ENCODE measurements at places on chromosomes 2 and 18.

DNA sequence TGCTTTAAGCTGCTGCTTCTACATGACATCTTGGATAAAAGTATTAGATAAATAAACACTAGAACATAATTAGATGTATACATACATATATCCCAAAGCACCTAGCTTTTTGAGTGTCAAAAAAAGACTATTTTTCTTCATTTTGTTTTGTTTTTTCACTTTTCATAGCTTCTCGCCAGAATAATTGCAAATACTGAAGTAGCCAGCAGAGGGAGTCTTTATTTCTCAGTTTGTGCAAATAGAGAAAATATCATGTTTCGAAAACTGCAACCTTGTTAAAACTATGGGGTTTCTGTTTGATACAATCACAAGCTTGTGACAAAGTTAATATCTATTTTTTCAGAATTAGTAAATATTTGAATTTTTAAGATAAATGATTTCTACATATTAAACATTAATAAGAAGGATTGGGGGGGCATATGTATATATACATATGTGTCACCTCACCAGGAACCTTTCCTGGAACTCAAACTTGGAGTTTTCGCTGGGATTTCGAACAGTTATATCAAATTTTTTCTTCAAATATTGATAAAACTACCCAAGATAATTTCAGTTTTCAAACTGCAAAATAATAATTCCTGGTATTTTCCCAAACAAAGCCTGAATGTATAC lies 61.0 kb downstream of the GRB14 start:
- DNase-seq: peak; percentile 31

- no peak for DNase-seq
Measured at GRCh38 chr2:168781191-168781817, 21.1 kb upstream of the NOSTRIN start.

DNA sequence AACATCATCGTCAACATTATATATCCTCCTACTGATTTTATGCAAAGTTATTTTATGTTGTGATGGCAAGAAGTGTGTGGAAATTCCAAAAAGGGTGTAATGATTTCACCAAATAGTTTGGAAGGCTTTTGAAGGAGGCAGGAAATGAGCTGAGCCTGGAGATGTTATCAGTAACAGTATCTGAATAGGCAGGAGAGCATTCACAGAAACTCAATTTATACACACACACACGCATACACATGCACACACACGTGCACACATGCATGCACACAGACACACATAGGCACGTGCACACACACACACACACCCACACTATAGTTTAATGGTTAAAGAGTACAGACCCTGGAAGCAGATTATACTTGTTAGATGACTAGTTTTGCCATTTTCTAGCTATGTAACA lies 47.3 kb downstream of the ARHGEF4 start:
- DNase-seq: no peak

DNA sequence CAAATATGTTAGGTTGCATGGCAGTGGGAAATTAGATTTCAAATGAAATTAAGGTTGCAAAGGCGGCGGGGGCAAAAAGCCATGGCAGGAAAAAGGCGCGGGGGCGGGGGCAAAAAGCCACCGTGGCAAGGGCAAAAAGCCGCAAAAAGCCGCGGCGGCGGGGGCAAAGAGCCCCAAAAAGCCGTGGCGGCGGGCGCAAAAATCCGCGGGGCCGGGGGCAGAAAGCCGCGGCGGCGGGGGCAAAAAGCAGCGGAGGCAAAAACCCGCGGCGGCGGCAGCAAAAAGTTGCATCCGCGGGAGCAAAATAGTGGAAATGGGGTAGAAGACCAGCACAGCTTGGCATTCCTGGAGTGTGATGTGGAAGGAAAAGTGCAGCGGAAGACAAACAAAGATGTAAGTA lies 417.1 kb downstream of the ANKRD30B start:
- no peak for DNase-seq

- DNase-seq: no peak
Measured at GRCh38 chr2:75099521-75099922, 99.8 kb downstream of the TACR1 start.

DNA sequence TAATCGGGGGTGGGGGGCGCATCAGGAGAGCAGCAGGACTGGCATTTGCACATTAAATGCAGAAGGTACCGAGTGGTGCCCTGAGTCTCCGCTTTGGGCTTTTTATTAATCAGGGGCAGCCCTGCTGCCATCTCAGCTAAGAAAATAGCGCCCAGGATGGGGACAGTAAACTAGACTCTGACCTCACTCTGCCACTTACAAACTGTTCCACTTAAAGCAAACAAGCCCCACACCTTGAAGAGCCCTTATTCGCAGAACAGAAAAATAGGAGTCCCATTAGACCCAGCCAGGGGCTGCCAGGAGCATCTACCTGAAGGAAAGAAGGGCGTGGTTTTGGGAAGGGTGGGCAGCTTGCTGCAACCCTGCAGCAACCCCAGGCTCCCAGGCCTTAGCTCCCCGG lies 165.3 kb downstream of the TNS1 start:
- DNase-seq: no peak

DNA sequence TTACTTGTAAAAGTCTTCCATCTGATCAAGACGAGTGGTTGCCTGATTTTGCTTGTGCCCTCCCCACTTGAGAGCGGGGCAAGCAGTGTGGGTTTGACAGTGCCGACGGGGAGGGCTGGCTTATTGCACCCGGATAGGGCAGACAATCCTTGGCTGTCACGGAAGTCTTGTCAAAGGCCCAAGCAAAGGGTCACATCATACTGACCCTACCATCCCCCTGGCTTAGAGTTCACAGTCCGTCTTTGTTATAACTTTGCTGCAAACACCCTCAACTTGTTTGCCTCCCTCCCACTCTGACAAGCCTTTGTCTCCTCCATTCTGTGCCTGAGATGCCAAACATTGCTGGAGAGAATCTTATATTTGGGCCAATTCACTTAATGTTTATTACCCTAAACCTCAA lies 165.9 kb upstream of the MSH6 start:
- DNase-seq: no peak

DNA sequence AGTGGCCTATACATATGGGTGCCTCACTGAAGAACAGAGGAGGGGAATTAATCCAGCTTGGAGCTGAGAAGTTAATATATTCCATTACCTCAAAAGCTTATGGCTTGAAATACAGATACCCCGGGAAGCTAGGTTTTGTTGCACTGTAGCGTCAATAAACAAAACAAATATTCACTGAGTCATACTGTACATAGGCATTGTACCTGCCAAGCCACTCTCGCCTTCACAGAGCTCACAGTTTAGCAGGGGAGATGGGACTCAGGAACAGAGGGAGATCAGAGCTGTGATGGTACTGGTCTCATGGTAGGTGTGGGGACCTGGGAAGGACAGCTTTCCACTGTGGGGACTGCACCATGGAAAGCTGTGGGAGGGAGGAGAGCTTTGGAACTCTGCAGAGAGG lies 111.2 kb upstream of the ST6GAL2 start:
- DNase-seq: no peak

DNA sequence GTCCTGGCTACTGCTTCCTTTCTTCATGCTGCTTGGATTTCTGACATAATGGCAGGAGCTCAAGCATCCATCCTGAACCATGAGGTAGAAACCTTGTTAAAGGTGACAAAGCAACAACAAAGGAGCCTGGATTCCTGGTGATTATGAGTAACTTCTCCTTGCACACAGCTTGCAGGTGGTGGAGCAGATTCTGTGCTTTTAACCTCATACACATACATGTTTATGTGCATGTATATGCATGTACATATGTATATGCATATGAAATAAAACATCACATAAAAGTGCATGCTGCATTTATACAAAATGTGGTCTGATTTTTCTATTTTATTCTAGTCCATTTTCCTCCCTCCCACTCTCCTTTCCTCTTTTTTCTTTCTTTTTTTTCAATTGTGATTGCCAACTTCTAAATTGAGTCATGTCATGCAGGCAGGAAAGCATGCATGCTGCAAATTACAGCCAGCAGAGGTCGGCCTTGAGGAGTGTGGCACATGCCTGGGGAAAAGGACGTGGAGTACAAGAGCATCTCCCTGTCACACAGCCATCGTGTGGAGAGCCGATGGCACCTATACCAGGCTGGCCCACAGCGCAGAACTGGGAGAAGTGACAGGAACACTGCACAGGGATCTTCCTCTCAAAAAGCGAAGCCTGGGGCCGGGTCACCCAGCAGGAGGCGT lies 17.9 kb downstream of the LCT start:
- DNase-seq: no peak

- DNase-seq: peak; percentile 78
Measured at GRCh38 chr2:150528861-150529801, 41.7 kb upstream of the RND3 start.

DNA sequence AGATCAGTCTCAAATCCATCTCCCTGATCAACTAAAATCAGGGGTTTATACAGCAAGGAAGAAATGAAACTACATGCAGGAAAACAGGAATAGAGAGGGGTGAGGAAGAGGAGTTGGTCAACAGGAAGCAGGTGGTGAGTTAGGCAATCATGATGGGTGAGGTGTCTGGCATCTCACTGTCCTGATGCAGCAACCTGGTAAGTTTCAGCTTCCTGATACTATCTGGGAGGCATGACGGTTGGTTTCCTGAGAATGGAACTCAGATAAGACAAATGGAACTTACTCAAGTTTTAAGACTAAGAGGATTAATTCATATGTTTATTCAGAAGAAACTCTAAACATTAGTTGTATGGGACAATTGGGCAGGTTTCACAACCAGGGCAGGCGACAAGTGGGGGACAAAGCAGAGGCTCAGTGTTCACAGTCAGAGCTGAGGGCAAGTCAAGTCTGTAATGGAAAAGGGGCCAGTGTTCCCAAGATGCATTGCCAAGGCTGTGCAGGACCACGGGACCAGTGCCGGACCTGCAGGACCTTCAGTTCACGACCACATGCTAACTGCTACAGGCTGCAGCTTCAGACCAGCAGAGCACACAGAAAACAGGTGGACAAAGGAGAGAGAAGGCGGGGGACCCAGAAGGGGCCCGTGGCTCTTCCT lies 17.7 kb upstream of the GALM start:
- no peak for DNase-seq

DNA sequence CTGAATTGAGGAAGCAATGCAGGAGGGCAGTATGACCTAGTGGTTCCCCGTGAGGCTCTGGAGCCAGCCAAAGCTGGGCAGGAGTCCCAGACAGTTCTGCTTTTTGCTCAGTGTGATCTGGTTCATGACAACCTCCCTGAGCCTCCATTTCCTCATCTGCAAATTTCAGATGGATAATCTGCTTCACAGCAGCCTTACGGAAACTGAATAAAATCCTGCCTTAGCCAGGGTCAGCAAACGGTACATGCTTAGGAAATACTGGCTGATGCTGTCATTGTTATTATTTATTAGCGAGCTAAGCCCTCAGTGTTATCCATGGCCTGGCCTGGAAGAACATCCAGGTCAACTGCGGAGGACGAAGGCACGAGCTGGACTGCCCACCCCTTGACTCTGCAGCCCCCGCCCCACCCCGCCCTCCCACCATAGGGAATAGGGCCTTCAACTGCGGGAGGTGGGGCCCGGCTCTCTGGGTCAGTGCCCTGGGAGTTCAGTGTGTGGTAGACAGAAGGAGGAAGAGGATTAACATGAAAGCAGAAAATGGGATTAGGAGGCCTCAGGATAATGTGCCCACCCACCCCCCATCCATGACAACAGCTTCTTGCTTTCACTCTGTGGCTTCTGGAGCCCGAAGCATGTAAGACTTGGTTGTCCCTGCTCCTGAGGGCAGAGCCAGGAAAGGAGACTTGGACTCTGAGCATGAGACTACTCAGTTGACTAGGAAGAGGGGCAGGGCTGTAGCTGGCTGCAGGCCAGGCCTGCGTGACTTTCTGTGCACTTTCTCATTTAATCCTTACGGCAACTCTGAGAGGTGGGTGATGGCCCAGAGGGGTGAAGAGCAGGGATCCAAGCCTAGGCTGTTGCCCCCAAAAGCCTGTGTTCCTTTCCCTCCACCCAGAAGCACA lies 13.1 kb downstream of the PKDCC start:
- no peak for DNase-seq

- no peak for DNase-seq
Measured at GRCh38 chr18:53764086-53764485, 460.4 kb downstream of the MBD2 start.

DNA sequence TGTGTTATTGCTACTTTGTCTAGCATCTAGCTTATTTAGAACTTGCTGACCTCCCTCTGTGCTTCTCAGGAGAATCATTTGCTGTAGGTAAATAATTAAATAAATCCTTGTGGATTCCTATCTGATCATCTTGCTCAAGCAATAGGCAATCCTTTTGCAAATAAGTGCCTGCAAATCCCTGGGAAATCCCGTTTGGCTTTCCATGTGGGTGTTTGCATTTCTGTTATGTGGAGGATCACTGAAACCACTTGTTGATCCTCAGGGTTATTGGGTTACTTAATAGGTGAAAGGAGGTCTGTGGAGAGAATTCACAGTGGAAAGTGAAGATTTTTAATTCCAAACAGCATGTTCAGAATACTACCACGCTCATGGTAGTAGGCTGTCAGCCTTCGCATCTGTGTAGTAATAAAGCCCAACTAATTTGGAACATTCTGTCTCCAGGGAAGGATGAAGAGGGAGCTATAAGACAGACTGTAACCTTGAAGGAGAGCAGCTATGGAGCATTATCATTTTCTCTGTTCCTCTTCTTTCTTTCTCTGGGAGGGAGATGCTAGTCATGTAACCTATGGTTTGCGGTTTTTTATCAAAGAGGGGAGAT lies 72.5 kb downstream of the GULP1 start:
- no peak for DNase-seq

GRCh38 chr2:36485521-36485920 lies 112.4 kb downstream of the FEZ2 start:
- DNase-seq: no peak

DNA sequence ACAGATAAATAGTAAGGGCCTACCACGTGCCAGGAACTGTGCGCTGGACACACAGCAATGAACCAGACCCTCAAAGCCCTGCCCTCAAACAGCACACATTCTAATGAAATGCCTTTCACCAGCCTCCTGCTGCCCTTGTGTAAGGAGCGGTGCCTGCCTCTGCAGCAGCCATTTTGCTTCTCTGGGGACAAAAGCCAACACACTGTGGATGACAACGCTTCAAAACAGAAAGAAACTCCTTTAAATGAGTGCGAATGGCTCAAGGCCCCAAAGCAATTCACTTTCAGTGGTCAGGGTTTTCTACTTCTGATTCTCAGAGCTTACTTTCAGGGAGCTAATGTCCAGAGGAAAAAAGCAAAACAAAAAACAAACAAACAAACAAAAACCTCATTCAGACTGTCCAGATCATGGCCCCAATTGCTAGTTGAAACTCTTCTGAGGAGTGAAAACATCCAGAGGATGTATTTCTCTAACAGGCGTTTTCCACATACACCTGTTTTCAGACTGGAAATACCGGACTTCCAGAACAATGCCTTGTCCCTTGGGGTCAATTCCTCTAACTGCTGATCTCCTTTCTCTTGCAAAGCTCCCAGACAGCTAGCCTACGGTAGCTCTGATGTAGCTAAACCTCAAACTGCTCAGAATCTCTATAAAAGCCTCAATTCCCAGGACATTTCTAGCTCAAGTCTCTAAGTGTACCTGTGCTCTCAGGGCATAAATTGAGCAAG lies 323.3 kb upstream of the ZNF521 start:
- DNase-seq: no peak

GRCh38 chr18:34592961-34593382 lies 117.1 kb upstream of the DTNA start:
- DNase-seq: no peak

GRCh38 chr2:11744631-11745394 lies 1.6 kb upstream of the LPIN1 start:
- peak; percentile 12 for DNase-seq

- DNase-seq: no peak
Measured at GRCh38 chr2:51484605-51485004, 452.7 kb upstream of the NRXN1 start.

All from COLO829 (cell line).